ENCODE measurements at places on chromosomes 1 and 21.

GRCh38 chr1:225735252-225736149 is 42.1 kb upstream of the SRP9 start:
- DNase-seq: no peak

DNA sequence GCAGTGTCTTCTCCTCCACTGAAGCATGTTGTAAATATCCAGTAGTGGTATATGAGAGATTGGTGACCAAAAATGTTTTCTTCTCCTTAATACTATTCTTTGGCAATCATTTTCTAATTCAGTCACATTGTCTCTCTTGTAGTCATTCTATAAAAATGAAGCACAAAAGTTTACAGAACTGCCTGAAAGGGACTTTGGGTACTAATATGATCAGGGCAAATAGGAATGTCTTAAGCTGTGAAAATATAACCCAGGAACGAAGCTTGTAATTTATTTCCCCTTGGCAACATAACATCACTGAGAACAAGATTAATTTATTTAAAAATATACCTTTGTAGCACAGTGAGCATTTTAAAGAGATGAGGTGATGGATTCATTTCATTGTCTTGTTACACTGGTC is 4.9 kb downstream of the B3GALT2 start:
- DNase-seq: no peak

- DNase-seq: no peak
Observed at GRCh38 chr1:221839782-221840395, 98.0 kb upstream of the DUSP10 start.

GRCh38 chr1:25107643-25108010 is 124.7 kb downstream of the SYF2 start:
- DNase-seq: no peak

DNA sequence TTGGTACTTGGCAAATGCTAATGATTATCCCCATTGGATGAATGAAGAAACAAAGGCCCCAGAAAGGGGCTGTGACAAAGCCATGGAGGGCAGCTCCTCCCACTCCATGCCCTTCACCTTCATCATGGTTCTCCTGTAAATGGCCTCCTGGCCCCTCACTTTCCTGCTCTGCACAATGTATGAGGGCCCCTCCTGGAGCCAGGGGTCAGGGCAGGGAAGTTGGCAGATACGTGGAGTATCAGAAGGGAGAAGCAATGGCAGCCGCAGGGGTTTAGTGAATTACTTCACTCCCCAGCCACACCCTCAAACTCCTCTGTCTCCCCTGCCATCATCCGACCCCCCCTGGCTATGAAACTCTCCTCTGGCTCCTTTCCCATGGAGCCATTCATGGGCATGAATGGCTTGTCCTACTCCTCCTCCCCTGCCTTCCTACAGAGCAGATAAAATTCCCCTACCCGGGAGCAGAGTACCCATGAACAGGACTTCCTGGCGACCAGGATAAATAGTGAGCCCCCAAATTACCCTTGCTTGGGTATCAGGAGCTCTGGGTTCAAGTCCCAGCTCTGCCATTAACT is 86.3 kb downstream of the CAMK2N1 start:
- no peak for DNase-seq

DNA sequence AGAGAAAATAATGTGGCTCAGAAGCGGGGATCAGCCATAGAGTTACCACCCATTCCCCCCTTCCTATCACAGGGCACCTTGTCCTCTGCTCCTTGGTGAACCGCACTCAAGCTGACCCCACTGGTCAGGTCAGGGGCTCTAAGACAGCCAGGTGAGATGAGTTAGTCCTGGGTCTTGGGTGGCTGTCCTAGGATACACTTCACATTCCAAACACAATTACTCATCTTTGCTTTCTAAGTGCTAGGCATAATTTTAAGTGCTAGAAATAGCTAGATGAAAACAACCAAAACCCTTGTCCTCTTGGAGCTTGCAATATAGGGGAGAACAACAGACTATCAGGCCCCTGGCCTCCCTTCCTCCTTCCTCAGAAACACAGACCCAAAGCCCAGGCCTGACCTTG is 7.8 kb upstream of the MUTYH start:
- no peak for DNase-seq
